ENCODE measurements at places on chromosomes 3 and 15. TPM values are rescaled to one million over a fixed set of nuclear protein-coding genes. Genes with fewer than 3 reads are reported as not detected.

Gene ARRDC4
- 0.27 TPM for total RNA-seq

Gene ASB14
- total RNA-seq = not detected

Gene RTP1
- not detected for total RNA-seq

Gene GRIP2
- not detected for total RNA-seq

Gene SPINK8
- not detected for total RNA-seq

Gene DUOX2
- not detected for total RNA-seq
